H54 (cell line): ENCODE measurements at places on chromosomes 1 and 21.

- DNase-seq: no peak
These were observed 59.9 kb downstream of the SPSB1 start for GRCh38 chr1:9352377-9353134.

DNA sequence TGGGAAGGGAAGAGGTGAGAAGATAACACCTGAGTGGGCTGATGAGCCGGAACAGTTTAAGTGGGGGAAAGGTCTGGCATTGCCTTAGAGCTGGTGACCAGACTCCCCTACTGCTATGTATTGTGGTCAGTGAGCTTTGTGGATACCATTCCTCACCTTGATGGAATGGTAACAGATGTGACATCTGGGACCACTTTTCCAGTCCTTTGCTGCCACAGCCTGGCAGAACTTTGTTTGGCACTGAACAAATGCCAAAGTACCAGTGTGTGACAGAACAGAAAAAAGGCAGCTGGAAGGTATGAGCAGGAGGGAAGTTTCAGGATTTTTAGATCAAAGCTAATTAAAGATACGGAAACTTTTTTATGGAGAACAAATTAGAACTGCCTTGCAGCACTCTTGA is 6.2 kb downstream of the MED8 start:
- DNase-seq: no peak

- DNase-seq: no peak
These were observed 235.2 kb downstream of the FGGY start for GRCh38 chr1:59532102-59532501.

- no peak for DNase-seq
These were observed 152.7 kb downstream of the HIVEP3 start for GRCh38 chr1:41766041-41766440.

GRCh38 chr21:22297575-22297974 is 1299.4 kb downstream of the NCAM2 start:
- no peak for DNase-seq

GRCh38 chr1:28322194-28322593 is 6.6 kb upstream of the MED18 start:
- no peak for DNase-seq

DNA sequence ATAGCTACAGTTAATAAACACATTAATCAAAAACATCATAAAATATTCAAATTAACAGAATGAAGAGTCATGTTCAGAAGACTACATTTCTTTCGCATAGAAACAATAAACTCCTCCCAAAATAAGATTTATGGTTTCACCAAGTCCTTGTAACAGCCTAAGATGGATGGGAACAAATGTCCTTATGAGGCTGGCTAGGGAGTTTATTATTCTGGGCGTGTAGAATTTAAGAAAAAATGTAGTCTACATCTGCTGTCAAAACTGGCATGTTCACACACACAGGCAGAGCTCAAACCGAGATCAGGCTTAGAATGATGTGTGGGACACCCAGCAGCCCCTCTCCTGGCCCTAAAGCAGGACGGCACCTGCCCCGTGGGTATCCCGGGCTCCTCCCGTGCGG is 101.1 kb downstream of the NPHP4 start:
- DNase-seq: no peak

- no peak for DNase-seq
These were observed 121.2 kb downstream of the SLC45A1 start for GRCh38 chr1:8439015-8439702.

- DNase-seq: no peak
These were observed 1.5 kb upstream of the MCOLN3 start for GRCh38 chr1:85049735-85050166.

GRCh38 chr1:195335541-195335940 is 1272.7 kb downstream of the KCNT2 start:
- DNase-seq: no peak

GRCh38 chr1:231691618-231692259 is 65.1 kb downstream of the DISC1 start:
- DNase-seq: no peak

- DNase-seq: no peak
These were observed 12.9 kb downstream of the KIAA1614 start for GRCh38 chr1:180925471-180926051.

DNA sequence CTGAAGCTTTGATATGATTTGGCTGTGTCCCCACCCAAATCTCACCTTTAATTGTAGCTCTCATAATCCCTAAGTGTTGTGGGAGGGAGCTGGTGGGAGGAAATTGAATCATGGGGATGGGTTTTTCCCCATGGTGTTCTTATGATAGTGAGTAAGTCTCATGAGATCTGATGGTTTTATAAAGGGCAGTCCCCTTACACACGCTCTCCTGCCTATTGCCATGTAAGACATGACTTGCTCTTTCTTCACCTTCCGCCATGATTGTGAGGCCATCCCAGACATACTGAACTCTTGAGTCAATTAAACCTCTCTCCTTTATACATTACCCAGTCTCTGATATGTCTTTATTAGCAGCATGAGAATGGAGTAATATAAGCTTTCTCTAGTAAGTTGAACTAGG is 261.9 kb downstream of the HLX start:
- DNase-seq: no peak

GRCh38 chr1:194042736-194043135 is 856.3 kb upstream of the B3GALT2 start:
- no peak for DNase-seq
